ENCODE measurements at places on chromosomes 5 and 9. TPM values are rescaled to one million over a fixed set of nuclear protein-coding genes. Genes with fewer than 3 reads are reported as not detected.

CDX1 gene
- polyA plus RNA-seq: 0.64 TPM

NKD2 gene
- 16.5 TPM for polyA plus RNA-seq

DNAH5 gene
- polyA plus RNA-seq: 2.9 TPM

TEX48 gene
- polyA plus RNA-seq: not detected

CCDC127 gene
- 13.6 TPM for polyA plus RNA-seq

Measured in right renal pelvis (tissue), 4 donors.